Fibroblast of lung (primary cell): ENCODE measurements at places on chromosomes 13 and 19. TPM values are rescaled to one million over a fixed set of nuclear protein-coding genes. Genes with fewer than 3 reads are reported as not detected.

The STOML3 gene
- not detected in 2 replicates for total RNA-seq

The GSK3A gene
- total RNA-seq: 8.7 and 11.6 TPM in 2 replicates

The SLC7A10 gene
- not detected in 2 replicates for total RNA-seq

The ZNF723 gene
- total RNA-seq: not detected in 2 replicates

The CALR3 gene
- total RNA-seq: not detected in 2 replicates

The KCNC3 gene
- total RNA-seq: under 0.01 TPM in 1 of 2 replicates, not detected in the other

The CEACAM16 gene
- total RNA-seq: under 0.01 TPM in 1 of 2 replicates, not detected in the other
